ENCODE measurements at places on chromosomes 2 and 18. TPM values are rescaled to one million over a fixed set of nuclear protein-coding genes. Genes with fewer than 3 reads are reported as not detected.

LBX2 gene
- total RNA-seq, result 1.5 TPM

SERPINE2 gene
- 10.6 TPM for total RNA-seq

NT5DC4 gene
- total RNA-seq, result not detected

HJURP gene
- 3.6 TPM for total RNA-seq

ALK gene
- 0.09 TPM for total RNA-seq

INPP4A gene
- 18.2 TPM for total RNA-seq

CLIP4 gene
- total RNA-seq, result 8.3 TPM

RALB gene
- 80.8 TPM for total RNA-seq

GCFC2 gene
- total RNA-seq, result 13.6 TPM

FOXD4L1 gene
- 0.32 TPM for total RNA-seq

REG3G gene
- total RNA-seq, result not detected

MOCOS gene
- 4.7 TPM for total RNA-seq

DCDC2C gene
- total RNA-seq, result 0.35 TPM

IL1RL2 gene
- total RNA-seq, result 1.5 TPM

TFPI gene
- total RNA-seq, result 16.3 TPM

SIGLEC15 gene
- not detected for total RNA-seq

ANKRD12 gene
- 108 TPM for total RNA-seq

CFAP221 gene
- total RNA-seq, result 0.51 TPM

CXCR1 gene
- total RNA-seq, result 0.27 TPM

APCDD1 gene
- total RNA-seq, result 29.7 TPM

LRRC30 gene
- total RNA-seq, result not detected

WNT6 gene
- total RNA-seq, result 0.41 TPM

AKAIN1 gene
- total RNA-seq, result not detected

TMEM37 gene
- 100 TPM for total RNA-seq

POTEC gene
- total RNA-seq, result not detected

PLGLB2 gene
- total RNA-seq, result 5.0 TPM

BMP10 gene
- total RNA-seq, result 0.43 TPM

CNTNAP5 gene
- not detected for total RNA-seq

CACNB4 gene
- 1.8 TPM for total RNA-seq

HOXD12 gene
- total RNA-seq, result not detected

TANC1 gene
- 30.7 TPM for total RNA-seq

GATA6 gene
- total RNA-seq, result 21.9 TPM

CD207 gene
- total RNA-seq, result 0.19 TPM

CRYBA2 gene
- 1.2 TPM for total RNA-seq

LYG2 gene
- total RNA-seq, result not detected

FRZB gene
- total RNA-seq, result 5.9 TPM

GPR35 gene
- total RNA-seq, result 47.1 TPM

LIMS1 gene
- 24.4 TPM for total RNA-seq

NEU2 gene
- not detected for total RNA-seq

RAB17 gene
- total RNA-seq, result 95.2 TPM

PLEK gene
- 13.8 TPM for total RNA-seq

DSC1 gene
- total RNA-seq, result 0.07 TPM

LRRTM4 gene
- 1.4 TPM for total RNA-seq

PLEKHH2 gene
- total RNA-seq, result 2.6 TPM
